ENCODE measurements at places on chromosomes 6 and 20.

GRCh38 chr20:47205577-47206123 lies 150.8 kb downstream of the ZMYND8 start:
- no peak for DNase-seq

DNA sequence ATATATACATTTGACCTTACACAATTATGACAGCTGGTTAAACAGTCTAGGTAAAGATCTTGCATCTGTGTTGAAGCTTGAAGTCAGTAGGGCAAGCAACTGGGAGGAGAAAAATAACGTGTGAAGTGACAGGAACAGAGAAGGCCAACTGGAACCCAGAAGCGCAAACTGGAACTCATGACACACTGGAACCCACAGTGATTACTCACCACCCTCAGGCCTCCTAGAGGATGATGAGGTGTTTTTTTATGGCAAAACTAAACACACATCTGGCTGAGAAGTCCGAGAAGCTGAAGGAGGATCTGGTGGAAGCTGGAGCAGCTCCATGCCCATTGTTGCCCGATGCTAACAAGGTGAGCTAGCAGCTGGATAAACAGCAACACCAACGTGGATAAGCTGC lies 108.1 kb downstream of the TMEM200A start:
- DNase-seq = no peak

DNA sequence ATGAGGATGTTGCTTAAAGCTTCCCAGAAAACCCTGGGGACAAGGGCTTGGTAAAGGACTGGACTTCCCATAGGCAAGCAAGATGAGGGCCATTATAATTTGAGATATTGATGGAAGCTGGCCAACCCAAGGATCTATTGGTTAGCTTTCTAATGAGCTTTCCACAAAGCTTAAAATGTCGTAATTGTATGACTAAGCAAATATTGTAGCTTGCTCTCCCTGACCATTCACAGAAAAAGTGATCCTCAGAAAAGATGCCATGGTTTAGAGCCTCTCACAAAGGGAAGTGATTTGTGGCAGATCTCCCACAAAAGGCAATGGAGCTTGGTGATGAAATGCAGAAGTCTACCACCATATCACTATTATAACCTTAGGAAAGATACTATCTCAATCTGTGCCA lies 13.6 kb downstream of the IL17F start:
- no peak for DNase-seq

- DNase-seq = no peak
Measured at GRCh38 chr6:16948396-16948795, 153.5 kb upstream of the STMND1 start.

GRCh38 chr20:6397115-6397514 lies 274.3 kb upstream of the FERMT1 start:
- no peak for DNase-seq

DNA sequence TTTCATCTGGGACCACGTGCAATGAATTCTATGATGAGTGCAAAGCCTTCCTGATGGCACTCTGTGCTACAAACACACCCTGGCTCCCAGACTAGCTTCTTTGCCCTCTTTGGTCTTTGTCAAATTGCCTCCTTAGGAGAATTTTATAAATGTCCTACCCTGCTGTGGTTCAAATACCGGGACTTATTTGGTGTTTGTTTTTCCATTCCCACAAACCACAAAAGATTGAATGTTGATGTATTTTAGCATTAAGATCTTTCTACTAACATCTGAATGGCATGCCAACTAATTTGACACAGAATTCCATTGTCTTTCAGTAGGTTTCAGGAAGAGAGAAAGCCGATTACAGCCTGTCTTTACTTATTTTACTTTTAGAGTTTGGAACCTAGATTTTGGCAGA lies 424.2 kb upstream of the SLC35B3 start:
- DNase-seq = no peak

- DNase-seq = no peak
Measured at GRCh38 chr20:23097636-23098580, 11.8 kb upstream of the CD93 start.

- no peak for DNase-seq
Measured at GRCh38 chr6:111798281-111798725, 74.9 kb downstream of the FYN start.

DNA sequence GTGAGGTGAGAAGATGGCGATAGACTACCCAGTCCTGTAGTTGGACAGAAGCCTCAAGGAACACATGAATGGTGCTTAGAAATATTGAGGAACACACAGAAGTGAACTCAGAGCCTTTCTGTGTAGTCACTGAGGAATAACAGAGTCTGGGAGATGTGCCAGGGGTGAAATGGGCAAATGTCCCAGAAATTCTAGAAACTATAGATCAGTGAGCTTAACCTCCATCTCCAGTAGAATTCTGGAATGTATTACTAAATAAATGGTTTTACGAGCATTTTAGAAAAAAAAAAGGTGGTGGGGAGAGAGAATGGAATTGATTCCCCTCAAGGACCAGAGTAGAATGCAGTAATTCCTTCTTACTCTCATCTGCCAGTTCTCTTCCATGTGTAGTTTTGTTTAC lies 380.0 kb downstream of the LMBRD1 start:
- DNase-seq = no peak

DNA sequence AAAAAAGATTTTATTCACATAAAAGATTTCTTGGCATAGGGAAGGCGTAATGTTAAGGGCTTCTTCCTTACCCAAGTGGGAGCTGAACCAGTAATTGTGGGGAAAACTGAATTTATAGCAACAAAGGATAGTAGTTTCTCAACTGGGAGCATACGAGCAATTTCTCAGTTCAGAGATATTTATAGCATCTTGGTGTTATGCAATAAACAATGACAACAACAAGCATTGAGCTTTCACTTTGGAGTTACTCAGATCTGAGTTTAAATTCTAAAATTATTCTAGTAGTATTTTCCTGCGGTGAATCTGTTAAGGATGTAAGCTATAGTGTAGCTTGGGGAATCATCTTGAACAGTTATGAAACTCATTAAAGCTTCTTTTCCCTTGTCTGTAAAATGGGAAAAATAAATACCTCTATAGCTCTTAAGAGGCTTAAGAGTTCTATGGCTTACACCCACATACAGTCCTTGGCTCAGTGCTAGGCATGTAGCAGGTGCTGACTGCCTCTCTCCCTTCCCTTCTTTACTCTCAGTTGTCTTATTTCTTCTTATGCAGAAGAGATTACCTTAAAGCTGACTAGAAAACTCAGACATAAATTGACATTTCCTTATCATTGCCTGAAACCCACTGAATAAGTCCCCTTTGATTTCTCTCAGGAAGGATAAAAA lies 58.8 kb downstream of the SAMD5 start:
- DNase-seq = no peak

DNA sequence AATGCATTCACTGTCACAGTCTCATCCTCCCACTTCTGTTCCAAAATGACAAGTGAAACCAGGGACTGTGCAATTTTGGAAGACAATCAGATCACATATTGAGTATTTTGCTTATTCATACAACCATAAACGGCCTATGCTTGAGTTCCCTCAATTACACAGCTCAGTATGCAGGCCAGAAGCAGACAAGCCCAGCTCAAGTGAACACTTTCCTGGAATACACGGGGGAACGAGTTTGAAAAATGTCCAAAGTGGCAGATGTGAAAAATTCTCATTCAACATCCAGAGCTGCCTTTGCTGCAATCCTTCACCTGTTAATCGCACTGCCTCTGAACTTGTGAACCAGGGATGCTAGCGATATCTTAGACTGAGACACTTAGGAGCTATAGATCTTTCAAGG lies 190.2 kb downstream of the COL9A1 start:
- no peak for DNase-seq

- DNase-seq = no peak
Measured at GRCh38 chr6:129096651-129097290, 213.8 kb downstream of the LAMA2 start.

GRCh38 chr20:17430125-17430950 lies 100.8 kb downstream of the BFSP1 start:
- no peak for DNase-seq

DNA sequence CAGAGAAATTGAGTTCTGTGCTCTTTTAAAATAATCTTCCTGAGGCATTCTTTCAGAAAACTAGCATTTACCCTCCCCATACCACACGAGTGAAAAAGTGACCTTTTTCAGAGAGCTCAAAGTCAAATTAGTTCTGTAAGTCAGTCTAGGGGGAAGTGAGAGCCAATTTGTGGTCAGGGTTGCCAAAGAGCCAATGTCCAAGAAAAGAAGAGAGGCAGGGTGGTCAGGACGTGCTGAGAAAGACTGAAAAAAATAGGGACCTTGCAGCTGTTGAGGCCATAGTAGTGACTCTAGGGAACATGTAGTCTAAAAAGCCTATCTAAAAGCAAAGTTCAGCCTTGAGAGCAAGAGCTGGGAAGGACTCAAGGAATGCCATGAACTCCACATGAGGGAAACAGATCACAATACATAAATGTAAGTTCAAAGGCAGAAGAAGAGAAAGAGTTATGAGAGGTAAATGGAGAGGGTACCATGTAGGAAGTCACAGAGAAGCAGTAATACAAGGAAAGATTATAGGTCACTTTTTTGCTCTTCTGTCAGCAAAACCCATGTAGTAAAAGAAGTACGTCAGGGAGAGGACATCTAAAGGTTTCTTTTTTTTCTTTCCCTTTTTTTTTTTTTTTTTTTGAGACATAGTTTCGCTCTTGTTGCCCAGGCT lies 565.1 kb upstream of the FLRT3 start:
- DNase-seq = no peak

GRCh38 chr6:163133017-163133416 lies 281.5 kb upstream of the QKI start:
- DNase-seq = no peak

- DNase-seq = no peak
Measured at GRCh38 chr6:152575621-152576150, 61.5 kb downstream of the SYNE1 start.

DNA sequence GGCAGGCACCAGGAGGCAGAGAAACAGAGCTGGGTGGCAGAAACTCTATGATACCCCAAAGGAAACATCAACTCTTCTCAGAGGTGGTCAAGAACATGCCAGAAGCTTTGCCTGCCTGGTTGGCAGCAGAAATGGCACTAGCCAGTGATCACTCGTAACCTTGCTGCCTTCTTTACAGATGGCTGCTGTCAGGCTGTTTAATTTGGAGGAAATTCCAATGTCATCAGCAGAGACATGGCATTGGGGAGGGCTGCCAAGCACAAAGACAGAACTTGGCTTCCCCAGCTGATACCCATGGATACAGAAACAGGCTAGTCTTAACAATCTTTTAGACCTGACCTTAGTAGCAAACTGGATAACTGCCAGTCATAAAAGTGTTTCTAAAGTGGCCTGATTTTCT lies 153.6 kb downstream of the GMPR start:
- no peak for DNase-seq

DNA sequence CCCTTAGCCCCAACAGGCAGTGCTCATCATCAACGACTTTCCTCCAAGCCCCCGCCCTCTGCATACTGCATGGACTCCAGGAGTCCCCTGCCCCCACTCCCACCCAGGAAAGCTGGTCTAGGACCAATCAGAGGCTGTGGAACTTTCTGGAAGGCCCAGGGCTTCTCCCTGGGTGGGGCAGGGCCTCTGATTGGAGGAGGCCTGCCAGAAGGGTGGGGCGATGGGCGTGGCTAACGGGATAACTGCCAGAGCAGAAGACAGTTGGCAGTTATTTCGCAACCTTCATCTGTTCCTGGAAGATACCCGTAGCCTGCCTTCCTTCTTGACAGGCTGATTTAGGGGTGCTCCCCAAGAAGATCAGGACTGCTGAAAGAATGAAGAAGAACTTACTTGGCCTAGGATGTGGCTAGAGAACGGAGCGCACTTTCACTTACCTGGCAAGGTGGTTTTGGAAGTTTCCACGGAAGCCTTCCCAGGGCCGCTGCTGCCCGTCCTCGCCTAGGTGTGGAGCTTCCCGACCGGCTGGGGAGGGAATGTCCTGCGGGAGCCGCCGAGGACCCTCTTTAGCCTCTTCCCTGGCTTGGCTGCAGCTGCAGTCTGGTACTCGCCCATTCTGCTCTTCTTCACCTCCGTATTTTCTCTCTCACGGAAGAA lies 209.0 kb downstream of the LRFN2 start:
- DNase-seq = no peak

GRCh38 chr20:3222635-3223600 lies 13.6 kb downstream of the ITPA start:
- no peak for DNase-seq

DNA sequence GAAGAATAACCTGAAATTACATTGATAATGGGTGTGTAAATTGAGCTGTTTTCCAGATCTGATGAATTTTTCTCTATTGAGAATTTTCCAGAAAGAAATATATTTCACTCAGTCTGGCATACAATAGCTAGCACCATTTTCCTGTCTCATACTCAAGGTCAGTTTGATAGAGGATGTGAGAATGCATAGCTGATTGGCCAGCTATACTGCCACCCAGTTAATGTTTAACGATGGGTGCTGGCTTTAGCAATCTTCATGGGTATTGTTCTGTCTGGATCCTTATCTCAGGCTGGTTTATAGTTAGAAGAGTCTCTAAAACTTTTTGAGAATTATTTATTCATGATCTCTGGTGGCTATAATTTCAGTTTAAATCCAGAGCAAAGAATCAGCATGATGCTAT lies 147.4 kb downstream of the HDGFL1 start:
- DNase-seq = no peak

DNA sequence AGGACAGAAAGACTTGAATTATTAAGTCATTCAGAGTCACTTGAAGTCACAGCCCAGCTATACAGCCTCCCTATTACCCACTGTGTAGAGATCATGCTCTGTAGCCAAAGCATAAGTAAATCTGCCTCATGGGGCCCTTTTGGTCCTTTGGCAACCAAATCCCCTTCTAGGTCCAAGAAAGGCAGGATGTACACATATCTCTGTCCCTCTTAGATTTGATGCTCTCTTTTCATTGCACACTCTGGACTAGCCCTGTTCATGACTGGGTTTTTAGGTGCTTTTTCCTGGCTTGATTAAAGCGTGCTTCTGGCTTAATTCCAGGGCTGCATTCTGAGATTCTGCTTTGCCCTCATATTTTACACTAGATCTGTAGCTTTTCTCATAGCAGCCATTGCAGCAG lies 296.8 kb downstream of the TENT5A start:
- no peak for DNase-seq

- no peak for DNase-seq
Measured at GRCh38 chr6:108157234-108157980, 8.4 kb upstream of the NR2E1 start.

Data from activated CD8-positive, alpha-beta memory T cell treated with anti-CD3 and anti-CD28 coated beads, Interleukin-2, amount 50 U/mL, for 48 hours (primary cell).